ENCODE measurements at places on chromosomes 6 and 20.

DNA sequence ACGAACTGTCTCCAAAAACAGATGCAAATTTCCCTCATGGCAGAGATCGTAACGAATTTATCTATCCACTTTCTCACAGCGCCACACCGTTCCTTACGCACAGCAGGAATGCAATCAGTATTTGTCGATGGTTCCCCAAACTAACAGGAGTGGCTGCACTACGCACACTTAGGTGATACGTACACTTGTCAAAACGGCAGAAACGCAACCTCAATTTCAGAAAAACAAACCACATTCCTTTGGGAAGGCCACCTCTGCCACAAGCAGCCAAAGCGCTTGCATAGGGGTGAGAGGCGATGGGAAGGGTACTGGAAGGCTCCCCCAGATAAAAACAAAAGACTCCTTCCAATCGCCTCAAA lies 638 bp downstream of the MDN1 start:
- DNase-seq = no peak

DNA sequence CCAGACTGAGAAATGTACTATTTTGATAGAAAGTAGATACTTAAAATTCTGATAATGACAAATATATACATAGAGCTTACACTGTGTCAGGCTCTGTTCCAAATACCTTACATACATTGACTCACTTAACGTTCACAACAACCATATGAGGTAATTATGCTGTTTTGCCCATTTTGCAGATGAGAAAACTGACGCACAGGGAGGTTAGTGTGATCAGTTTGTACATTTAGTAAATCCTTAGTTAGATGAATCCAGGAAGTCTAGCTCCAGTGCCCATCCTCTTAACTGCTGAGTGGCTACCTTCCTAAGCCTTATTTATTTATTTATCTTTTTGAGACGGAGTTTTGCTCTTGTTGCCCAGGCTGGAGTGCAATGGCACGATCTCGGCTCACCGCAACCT lies 23.3 kb upstream of the GTF3C6 start:
- DNase-seq = no peak

- DNase-seq = no peak
These were observed 42.6 kb upstream of the SUPT3H start for GRCh38 chr6:45420083-45420908.

DNA sequence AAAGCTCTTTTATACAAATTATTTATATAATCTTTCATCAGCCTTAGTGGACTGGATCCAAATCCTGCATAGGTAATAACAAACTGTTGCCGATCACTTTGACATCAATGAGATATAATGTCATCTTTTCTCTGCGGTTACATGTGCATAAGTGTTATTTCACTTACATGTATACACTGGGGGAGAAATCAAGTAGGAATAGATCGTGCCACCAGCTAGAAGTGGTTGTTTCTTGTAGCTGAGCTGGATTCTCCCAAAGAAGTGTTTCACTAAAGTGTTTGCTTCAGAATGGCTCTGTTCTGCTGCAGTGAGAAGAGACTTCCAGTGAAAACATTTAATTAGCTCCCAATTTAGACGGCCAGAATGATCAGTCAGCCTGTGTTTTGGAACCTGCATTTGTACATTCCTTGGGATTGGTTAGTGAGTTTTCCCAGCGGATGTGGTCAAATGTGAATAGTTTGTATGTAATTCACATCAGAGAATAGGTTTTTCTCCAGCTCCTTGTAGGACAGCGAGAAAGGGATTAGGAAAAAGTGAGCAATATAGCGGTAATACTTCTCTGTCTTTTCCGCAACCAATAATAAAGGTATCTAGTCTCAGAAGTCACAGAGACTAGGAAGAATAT lies 163.1 kb upstream of the CCN2 start:
- no peak for DNase-seq

- DNase-seq = no peak
These were observed 470.3 kb upstream of the JARID2 start for GRCh38 chr6:14775528-14775927.

- no peak for DNase-seq
These were observed 9.1 kb upstream of the TLDC2 start for GRCh38 chr20:36866681-36867495.

DNA sequence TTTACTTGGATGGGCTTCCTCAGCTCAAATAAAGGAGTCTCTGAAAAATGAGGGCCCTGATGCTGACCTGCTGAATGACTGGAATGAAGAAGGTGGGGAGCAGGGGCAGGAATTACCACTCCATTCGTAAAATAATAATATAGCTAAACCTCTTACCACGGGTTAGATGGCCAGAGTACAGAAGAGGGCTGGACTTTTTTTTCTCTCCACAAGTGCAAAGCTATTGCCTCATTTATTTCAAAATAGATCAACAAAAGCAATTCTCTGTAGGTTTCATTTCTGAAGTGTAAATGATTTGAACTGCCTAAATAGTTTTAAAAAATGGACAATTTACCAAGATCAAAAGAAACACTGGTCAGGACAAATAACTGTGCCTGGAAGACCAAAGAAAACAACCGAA lies 256.7 kb downstream of the KIF16B start:
- DNase-seq = no peak

DNA sequence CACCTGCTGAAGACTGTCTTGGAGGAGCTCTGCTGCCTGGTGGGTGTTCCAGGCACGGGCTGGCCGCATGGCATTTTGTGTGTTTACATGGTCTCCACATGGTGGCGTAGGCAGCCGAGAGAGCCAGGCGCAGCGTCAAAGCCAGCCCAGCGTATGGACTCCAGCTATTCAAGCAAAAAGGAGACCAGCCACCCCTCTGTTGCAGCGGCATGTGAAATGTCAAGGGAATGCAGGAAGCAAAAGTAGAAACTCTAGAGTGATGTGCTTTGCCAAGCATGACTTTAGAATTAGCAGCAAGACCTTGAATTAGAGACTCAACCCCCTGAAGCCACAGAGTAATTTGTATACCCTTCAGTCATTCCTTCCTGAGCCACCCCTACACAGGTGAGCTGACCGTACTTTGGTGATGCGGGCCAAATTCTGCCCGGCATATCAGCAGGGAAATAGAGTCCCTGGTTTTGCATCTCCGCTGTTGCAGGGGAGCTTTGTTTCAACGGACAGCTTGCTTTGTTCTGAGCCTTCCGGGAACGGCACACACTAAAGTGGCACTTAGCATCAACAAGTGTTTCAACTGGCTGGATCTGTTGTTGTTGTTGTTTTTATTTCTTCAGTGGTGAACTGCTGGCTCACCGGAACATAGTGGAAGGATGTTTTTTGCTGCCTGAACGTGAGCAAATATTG lies 48.5 kb downstream of the FNDC1 start:
- no peak for DNase-seq

GRCh38 chr20:7933346-7933745 lies 6.9 kb downstream of the HAO1 start:
- DNase-seq = no peak

- no peak for DNase-seq
These were observed 143.1 kb upstream of the INSM1 start for GRCh38 chr20:20224806-20225205.

GRCh38 chr6:107665382-107665781 lies 158.7 kb downstream of the SCML4 start:
- DNase-seq = no peak

DNA sequence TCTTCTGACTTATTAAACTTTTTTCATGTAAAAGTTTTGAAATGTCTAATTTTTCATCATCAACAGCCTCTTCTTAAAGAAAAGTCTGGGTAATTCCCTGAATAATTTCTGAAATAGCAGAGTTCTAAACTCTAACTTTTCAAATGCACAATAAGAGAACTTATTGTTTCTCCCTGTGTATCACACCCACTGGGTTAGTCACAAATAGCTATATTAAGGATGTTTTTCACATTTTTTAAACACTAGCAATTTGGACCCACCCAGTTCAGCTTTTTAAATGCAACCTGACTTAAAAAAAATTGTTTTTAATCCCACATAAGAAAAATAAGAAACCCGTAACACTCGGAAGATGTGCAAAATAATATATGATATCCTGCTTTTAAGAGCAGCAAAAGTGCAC lies 61.4 kb upstream of the UTRN start:
- no peak for DNase-seq

GRCh38 chr20:43744151-43744611 lies 17.4 kb upstream of the GTSF1L start:
- DNase-seq = no peak

GRCh38 chr20:17097603-17098002 lies 129.2 kb upstream of the PCSK2 start:
- DNase-seq = no peak

- DNase-seq = no peak
These were observed 21.8 kb downstream of the SYNDIG1 start for GRCh38 chr20:24491041-24491756.

- DNase-seq = no peak
These were observed 30.8 kb upstream of the SSR1 start for GRCh38 chr6:7343546-7344475.

DNA sequence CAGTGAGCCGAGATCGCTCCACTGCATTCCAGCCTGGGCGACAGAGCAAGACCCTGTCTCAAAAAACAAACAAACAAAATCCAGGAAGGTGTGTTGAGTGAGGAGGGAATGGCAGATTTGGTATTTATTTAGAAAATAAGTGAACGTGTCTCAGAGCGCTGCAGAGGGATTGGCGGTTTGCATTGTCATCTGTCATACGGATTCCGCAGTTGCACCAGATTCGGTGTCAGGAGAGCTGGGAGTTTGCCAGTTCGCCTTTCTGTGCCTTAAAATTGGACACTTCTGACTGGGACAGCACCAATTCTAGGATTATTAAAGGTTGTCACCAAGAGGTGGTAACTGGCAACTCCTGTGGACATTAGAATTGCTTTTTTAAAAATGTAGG lies 912 bp downstream of the SNRNP48 start:
- DNase-seq = no peak
